ENCODE measurements at places on chromosomes 6 and 20. TPM values are rescaled to one million over a fixed set of nuclear protein-coding genes. Genes with fewer than 3 reads are reported as not detected.

PLCB4 gene
- total RNA-seq: 0.73 TPM

DNA sequence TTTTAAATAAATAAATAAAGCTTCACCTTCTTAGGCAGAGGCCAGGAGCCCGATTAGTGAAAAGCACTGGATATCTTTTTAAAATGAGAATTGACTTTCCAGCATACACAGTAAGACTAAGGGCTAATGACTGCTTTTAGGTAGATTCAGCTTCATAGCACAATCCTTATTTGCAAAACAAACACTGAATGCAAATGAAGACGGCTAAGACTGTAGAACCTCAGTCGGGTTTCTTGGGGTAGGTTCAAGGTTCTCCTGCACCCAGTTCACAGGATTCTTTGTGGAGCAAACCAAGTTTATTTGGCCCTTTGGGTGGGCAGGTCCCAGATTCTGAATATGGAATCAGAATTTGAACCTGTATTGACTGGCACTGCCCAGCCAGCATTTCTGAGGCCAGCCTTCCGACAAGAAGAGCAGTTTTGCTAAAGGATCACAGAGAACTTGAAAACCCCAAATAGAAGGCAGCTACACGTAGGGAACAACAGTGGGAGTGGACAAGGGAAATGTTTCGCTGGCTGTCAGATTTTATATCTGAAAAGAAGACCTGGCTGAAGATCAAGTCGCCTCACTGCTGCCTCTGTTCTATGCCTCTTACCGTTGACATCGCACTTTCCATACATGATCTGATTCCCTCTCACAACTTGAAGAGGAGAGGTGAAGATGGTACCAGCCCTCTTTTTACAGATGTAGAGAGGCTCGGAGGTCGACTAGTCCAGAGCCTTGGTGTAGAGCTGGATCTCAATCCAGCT, 8.2 kb downstream of the TRERF1 start:
- no peak overlapping the region for H3K4me3 ChIP-seq
- H3K36me3 ChIP-seq: no peaks in the 10 kb centered on the region
- DNase-seq: no peak
- H3K27ac ChIP-seq: no peak overlapping the region
- peaks cover 65% of the 10 kb centered on the region for H3K27me3 ChIP-seq
- peaks cover 3% of the 10 kb centered on the region for H3K4me1 ChIP-seq

DNA sequence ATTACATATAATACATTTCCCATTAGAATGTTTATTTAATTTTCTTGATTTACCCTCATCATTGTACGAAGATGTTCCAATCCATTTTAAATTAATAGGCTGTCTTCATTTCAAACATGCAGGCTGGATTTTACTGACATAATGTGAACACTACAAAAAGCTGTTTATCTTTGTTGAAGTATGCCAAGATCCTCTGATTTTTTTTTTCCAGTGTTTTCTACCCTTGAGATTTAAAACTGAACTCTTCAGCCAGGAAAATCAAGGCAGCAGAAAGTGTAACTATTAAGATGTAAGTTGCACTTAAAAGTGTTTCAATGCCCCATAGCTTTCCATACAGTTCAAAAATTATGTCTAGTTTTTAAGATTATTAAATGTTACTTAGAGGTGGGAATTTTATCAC, 43.5 kb downstream of the PRKN start:
- H3K4me1 ChIP-seq: no peaks in the 10 kb centered on the region
- no peak overlapping the region for H3K27ac ChIP-seq
- DNase-seq: no peak
- no peaks in the 10 kb centered on the region for H3K36me3 ChIP-seq
- H3K4me3 ChIP-seq: no peak overlapping the region

HLA-DRB5 gene
- total RNA-seq: not detected

- no peak for DNase-seq
- no peaks in the 10 kb centered on the region for H3K4me1 ChIP-seq
- H3K36me3 ChIP-seq: no peaks in the 10 kb centered on the region
- H3K4me3 ChIP-seq: no peak overlapping the region
- H3K27ac ChIP-seq: no peak overlapping the region
Observed at GRCh38 chr6:22807818-22808217, 238.5 kb downstream of the HDGFL1 start.

GRCh38 chr20:51574248-51575033, 31.9 kb upstream of the NFATC2 start:
- H3K27ac ChIP-seq: no peak overlapping the region
- H3K36me3 ChIP-seq: no peaks in the 10 kb centered on the region
- no peaks in the 10 kb centered on the region for H3K4me1 ChIP-seq

- no peaks in the 10 kb centered on the region for H3K27me3 ChIP-seq
- no peak overlapping the region for H3K27ac ChIP-seq
- H3K36me3 ChIP-seq: peaks cover 69% of the 10 kb centered on the region
- no peak overlapping the region for H3K4me3 ChIP-seq
- DNase-seq: no peak
Observed at GRCh38 chr6:44228836-44229235, 5.4 kb downstream of the SLC29A1 start.

GRCh38 chr6:77456531-77457248, 6.6 kb downstream of the HTR1B start:
- no peak overlapping the region for H3K4me3 ChIP-seq
- no peak overlapping the region for H3K27ac ChIP-seq
- no peaks in the 10 kb centered on the region for H3K4me1 ChIP-seq
- no peaks in the 10 kb centered on the region for H3K27me3 ChIP-seq

SNAP25 gene
- total RNA-seq: not detected

GRCh38 chr20:9149087-9149486, 80.2 kb downstream of the PLCB4 start:
- H3K27ac ChIP-seq: peak overlapping the region; percentile 58
- no peaks in the 10 kb centered on the region for H3K36me3 ChIP-seq
- peaks cover 21% of the 10 kb centered on the region for H3K4me1 ChIP-seq
- DNase-seq: peak; percentile 67

C20orf202 gene
- not detected for total RNA-seq

DNA sequence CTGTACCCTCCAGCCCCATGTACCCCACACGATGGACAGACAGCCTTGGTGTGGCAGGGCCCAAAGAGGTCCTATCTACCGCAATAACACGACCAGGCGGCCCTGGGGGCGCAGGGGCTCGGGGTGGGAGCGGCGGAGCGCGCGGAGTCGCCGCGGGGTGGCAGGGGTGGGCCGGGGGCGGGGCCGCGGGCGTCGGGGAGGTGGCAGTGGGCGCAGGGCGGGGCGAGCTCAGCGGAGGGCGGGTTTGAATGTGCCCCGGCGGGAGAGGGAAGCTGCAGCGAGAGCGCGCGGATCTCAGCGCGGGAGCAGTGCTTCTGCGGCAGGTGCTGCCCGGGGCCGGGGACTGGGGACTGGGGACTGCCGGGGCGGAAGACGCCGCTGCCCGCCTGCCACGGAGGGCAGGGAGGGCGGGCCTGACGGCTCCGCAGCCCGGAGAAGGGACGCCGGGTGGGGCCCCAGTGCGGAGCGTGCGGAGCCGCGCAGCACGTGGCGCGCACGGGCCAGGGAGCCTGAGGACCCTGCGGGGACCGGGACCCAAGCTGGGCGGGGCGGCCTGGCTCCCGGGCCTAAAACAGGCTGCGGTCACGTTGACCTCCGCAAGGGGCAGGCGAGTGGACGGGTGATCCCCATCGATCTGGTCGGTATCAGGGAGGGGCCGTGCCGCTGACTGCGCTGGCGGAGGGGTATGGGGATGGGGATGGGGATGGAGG, at the start of gene SLC29A1:
SLC29A1 (plus strand) TSS at position 277 of the 710 bp plus-strand sequence. CDS start 3,719 bp downstream, outside the sequence.
- H3K4me3 ChIP-seq: peak within 1 kb of the TSS; percentile 54
- H3K4me1 ChIP-seq: peaks cover 74% of the 10 kb centered on the region
- no peaks in the 10 kb centered on the region for H3K27me3 ChIP-seq

DNA sequence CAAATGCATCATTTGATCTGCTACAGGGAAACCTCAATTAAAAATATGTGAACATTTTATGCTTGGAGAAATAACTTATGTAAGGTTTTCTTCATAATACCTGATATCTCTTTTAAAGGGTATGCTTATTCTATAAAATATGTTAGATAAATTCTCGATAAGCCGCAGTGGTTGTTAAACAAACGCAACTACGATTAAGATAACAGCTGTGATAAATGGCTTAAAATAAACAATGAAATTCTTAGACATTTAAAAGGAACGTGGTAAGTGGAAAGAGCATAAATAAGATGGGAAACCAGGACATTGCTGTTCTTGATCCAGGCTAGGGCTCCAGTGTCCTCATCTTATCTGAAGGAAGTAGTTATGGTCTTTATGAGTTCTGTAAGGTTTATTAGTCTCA, 415.9 kb downstream of the CD83 start:
- H3K4me1 ChIP-seq: no peaks in the 10 kb centered on the region
- H3K36me3 ChIP-seq: no peaks in the 10 kb centered on the region
- DNase-seq: no peak
- no peak overlapping the region for H3K4me3 ChIP-seq
- peaks cover 4% of the 10 kb centered on the region for H3K27me3 ChIP-seq

HEY2 gene
- not detected for total RNA-seq

- no peak overlapping the region for H3K27ac ChIP-seq
- DNase-seq: no peak
- no peak overlapping the region for H3K4me3 ChIP-seq
- H3K27me3 ChIP-seq: peaks cover 8% of the 10 kb centered on the region
- no peaks in the 10 kb centered on the region for H3K36me3 ChIP-seq
Observed at GRCh38 chr20:58553841-58554240, 38.6 kb upstream of the APCDD1L start.

APCDD1L gene
- total RNA-seq: not detected

BPIFA1 gene
- not detected for total RNA-seq

CALHM5 gene
- 0.02 TPM for total RNA-seq

GRCh38 chr6:710601-711571, 17.9 kb upstream of the EXOC2 start:
- DNase-seq: peak; percentile 33
- H3K4me1 ChIP-seq: peaks cover 7% of the 10 kb centered on the region
- no peak overlapping the region for H3K27ac ChIP-seq
- peaks cover 41% of the 10 kb centered on the region for H3K27me3 ChIP-seq

DNA sequence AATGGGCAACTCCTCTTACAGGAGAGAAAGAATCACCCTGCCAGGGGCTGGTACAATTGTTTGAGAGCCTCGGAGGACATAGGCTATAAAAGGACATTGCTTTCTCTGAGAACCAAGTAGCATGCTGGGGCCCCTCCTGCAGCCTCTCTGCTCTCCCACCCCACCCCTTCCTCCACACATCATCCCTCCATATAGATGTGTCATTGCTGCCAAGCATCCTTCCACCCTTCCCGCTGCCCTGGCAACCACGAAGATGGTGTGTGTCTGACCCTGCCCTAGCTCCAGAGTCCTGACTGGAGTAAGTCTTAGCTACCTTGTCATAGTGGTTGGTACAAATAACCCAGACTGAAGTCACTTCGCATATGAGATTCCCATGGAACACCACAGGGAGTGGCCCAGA, 129.7 kb downstream of the SNX5 start:
- H3K27me3 ChIP-seq: peaks cover 58% of the 10 kb centered on the region
- no peak for DNase-seq
- no peaks in the 10 kb centered on the region for H3K36me3 ChIP-seq
- H3K4me3 ChIP-seq: no peak overlapping the region

GRCh38 chr6:3631186-3631585, 120.3 kb downstream of the PXDC1 start:
- H3K27ac ChIP-seq: no peak overlapping the region
- no peak for DNase-seq
- peaks cover 4% of the 10 kb centered on the region for H3K4me1 ChIP-seq
- H3K27me3 ChIP-seq: peaks cover 40% of the 10 kb centered on the region
- H3K36me3 ChIP-seq: no peaks in the 10 kb centered on the region
- H3K4me3 ChIP-seq: no peak overlapping the region

DNA sequence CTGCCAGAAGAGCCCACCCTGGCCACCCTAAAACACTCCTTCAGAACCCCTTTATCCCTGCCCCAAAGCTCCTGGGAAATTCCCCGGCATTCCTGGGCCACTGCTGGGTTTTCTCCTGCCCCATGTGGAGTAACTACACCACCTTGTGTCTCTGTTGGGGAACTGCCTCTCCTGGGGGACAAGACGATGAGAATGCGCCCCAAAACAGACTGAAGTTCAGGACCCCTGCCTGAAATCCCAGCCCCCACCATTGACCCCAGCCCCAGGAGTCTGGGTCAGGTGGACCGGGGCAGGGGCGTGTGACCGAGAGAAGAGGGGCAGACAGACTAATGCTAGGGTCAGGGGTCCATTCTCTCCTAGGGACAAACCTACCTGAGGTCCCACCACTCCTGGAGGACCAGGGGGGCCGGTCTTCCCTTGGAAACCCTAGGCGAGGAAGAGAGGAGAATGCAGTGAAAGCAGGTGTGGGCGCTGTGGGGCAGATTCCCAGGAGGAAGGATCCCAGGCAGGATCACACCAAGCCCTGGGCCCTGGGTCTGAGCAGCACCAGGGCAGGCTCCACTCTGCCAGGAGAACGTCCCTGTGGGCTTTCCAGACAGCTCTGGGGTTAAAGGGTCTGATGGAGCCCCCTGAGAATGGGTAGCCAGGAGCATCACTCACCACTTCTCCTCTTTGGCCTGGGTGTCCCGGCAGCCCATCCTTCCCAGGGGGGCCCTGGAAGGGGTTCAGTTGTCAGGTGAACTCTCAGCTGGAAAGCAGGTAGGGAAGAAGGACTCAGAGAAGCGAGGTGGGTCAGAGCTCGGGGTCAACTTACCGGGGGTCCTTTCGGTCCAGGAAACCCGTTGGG, 19.4 kb downstream of the COL11A2 start:
- no peaks in the 10 kb centered on the region for H3K36me3 ChIP-seq
- no peak overlapping the region for H3K27ac ChIP-seq
- DNase-seq: peak; percentile 78
- peaks cover 3% of the 10 kb centered on the region for H3K27me3 ChIP-seq

DNA sequence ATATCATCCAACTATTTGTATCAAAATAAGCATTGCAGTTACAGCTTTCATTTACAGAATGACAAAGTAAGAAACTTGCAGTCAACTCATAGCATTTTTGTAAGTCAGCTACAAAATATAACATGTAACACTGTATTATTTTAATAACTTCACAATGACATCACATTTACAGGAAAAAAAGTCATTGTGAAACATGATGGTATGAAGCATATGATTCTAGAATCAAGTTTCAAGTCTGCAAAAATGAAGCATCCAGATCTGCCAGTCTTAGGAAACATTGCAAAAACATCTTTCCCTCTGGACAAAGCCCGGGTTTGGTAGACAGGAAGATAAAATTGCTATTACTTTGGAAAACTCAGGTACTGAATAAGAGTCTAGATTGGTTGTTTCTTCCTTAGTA, 263.9 kb upstream of the NT5E start:
- no peak for DNase-seq
- H3K27ac ChIP-seq: no peak overlapping the region
- no peak overlapping the region for H3K4me3 ChIP-seq
- H3K36me3 ChIP-seq: no peaks in the 10 kb centered on the region
- H3K27me3 ChIP-seq: no peaks in the 10 kb centered on the region

- DNase-seq: no peak
- no peak overlapping the region for H3K27ac ChIP-seq
- no peaks in the 10 kb centered on the region for H3K27me3 ChIP-seq
- H3K4me1 ChIP-seq: no peaks in the 10 kb centered on the region
Observed at GRCh38 chr6:137434640-137435039, 59.6 kb downstream of the OLIG3 start.

DNA sequence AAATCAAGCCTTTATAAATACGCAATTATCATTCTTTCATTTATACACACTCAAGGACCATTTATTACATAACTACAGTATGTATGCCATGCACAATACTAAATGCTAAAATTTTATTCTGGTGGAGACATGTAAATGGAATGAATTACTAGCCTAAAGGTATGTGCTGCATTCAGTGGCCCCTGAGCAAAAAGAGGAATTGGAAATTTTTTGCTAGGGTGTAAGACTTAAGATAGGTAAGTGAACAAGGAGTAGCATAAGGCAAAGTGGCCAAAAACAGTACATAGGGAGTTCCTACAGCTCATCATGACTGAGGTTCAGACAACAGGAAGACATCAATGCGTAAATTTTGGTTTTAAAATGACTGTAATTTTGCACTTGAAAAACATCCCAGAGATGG, 2.3 kb upstream of the MTFR2 start:
- no peaks in the 10 kb centered on the region for H3K27me3 ChIP-seq
- no peaks in the 10 kb centered on the region for H3K4me1 ChIP-seq
- no peak for DNase-seq
- H3K36me3 ChIP-seq: peaks cover 23% of the 10 kb centered on the region

CD24 gene
- 27.1 TPM for total RNA-seq
